ENCODE measurements at places on chromosomes 6 and 20. TPM values are rescaled to one million over a fixed set of nuclear protein-coding genes. Genes with fewer than 3 reads are reported as not detected.

The NHLRC1 gene
- total RNA-seq, result 1.1 TPM

GRCh38 chr6:139494376-139494990 lies 120.0 kb upstream of the CITED2 start:
- no peak for DNase-seq
- H3K27ac ChIP-seq, result no peak overlapping the region
- no peak overlapping the region for H3K4me3 ChIP-seq
- H3K36me3 ChIP-seq, result no peaks in the 10 kb centered on the region

DNA sequence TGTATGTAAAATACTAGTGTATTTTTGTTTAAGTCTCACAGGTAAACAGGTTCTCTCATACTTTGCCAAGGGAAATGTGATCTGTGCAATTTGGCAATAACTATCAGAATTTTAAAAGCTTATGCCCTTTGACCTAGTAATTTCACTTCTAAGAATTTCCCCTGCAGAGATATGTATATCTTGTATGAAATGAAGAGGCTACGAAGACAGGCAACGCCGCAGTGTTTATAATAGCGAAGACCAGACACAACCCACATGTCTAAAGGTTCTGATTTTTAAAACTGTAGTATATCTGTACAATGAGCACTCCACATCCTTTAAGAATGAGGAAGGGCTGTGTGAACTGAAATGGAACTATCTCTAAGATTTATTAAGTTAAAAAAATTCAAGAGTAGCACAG lies 7.5 kb downstream of the TRAF3IP2 start:
- peaks cover 45% of the 10 kb centered on the region for H3K36me3 ChIP-seq
- DNase-seq, result no peak
- H3K4me3 ChIP-seq, result no peak overlapping the region
- H3K4me1 ChIP-seq, result peaks cover 68% of the 10 kb centered on the region
- no peaks in the 10 kb centered on the region for H3K27me3 ChIP-seq

DNA sequence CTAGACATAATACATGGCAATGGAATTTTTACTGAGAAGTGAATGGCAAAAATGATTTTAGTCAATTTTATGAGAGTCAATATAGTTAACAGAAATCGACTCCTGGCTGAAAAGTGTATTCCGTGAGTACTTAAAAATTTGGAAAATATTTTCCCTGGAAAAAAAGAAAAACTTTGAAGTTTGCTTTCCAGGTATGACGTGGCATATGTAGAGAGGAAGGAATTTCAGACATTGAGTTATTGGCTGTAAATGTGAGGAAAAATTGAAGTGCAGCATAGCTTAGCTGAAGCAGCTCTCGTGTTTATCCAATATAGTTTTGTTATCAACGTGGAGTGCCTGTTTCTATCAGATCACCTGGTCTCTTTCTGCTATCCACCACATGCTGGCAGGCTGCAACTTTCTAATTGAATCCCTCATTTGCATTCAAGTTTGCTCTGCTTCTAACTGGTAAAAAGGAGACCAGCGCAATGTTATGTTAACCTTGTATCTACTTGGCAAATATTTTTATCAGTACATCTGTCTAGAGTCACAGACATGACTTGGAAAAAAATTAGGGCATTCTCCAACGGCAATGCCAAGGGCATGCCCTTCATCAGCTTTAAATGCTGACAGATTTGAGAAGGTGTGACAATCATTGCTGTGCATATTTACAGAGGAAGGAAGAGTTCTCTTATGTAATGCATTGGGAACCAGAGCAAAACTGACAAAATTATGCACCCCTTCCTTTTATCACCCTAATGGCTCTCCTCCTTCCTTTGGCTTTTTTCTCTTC lies 1102.8 kb upstream of the FLRT3 start:
- H3K27ac ChIP-seq, result no peak overlapping the region
- no peaks in the 10 kb centered on the region for H3K27me3 ChIP-seq
- H3K4me1 ChIP-seq, result no peaks in the 10 kb centered on the region
- no peak overlapping the region for H3K4me3 ChIP-seq
- DNase-seq, result no peak
- H3K36me3 ChIP-seq, result no peaks in the 10 kb centered on the region

The TMEM30A gene
- total RNA-seq, result 203 TPM

The TPBG gene
- 88.9 TPM for total RNA-seq

GRCh38 chr6:137309078-137309762 lies 90.0 kb upstream of the IFNGR1 start:
- H3K4me1 ChIP-seq, result peaks cover 18% of the 10 kb centered on the region
- no peak overlapping the region for H3K4me3 ChIP-seq
- H3K36me3 ChIP-seq, result no peaks in the 10 kb centered on the region
- DNase-seq, result peak; percentile 24
- H3K27ac ChIP-seq, result no peak overlapping the region

The MDFI gene
- not detected for total RNA-seq

GRCh38 chr6:155418017-155418761 lies 37.5 kb downstream of the NOX3 start:
- H3K27ac ChIP-seq, result peak overlapping the region; percentile 94
- peak overlapping the region; percentile 74 for H3K4me3 ChIP-seq
- peaks cover 5% of the 10 kb centered on the region for H3K36me3 ChIP-seq
- peak; percentile 9 for DNase-seq
- no peaks in the 10 kb centered on the region for H3K27me3 ChIP-seq

- no peaks in the 10 kb centered on the region for H3K4me1 ChIP-seq
- no peak for DNase-seq
- no peak overlapping the region for H3K4me3 ChIP-seq
- no peak overlapping the region for H3K27ac ChIP-seq
- no peaks in the 10 kb centered on the region for H3K36me3 ChIP-seq
Observed at GRCh38 chr6:89487864-89488263, 54.9 kb downstream of the ANKRD6 start.

- peaks cover 26% of the 10 kb centered on the region for H3K4me1 ChIP-seq
- peaks cover 13% of the 10 kb centered on the region for H3K36me3 ChIP-seq
- no peak for DNase-seq
- no peak overlapping the region for H3K4me3 ChIP-seq
- H3K27ac ChIP-seq, result no peak overlapping the region
Observed at GRCh38 chr20:62732031-62732760, 23.6 kb downstream of the NTSR1 start.

DNA sequence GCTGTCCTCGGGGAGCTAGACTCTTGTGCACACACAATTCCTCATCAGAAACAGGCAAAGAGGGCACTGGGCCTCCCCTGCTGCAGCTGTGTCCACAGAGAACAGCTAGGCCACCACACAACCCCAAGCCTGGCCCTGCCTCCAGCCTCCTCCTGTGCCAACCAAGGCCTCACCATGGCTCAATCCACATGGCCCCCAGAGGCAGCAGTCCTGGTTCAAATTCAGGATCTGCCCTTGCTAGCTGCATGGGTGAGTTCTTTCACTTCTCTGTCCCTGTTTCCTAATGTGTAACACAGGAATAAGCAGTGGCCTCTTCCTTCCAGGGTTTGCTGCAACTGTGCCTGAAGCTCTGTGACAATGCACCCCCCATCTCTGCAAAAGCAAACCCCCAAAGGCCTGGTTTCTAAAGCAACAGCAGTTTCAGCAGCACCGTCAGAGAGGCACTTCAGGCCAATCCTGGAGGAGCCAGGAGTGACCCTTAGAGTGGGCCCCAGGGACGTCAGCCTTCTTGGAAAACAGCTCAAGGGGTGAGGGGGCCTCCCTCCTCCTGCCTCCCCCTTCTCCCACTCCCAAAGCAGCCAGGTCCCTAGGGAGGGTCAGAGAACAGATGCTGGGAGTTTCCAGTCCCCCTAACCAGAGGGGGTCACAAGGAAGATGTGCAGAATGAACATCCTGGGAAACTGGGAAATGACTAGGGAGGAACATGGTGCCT lies 2.2 kb downstream of the ADISSP start:
- H3K36me3 ChIP-seq, result peaks cover 4% of the 10 kb centered on the region
- H3K27me3 ChIP-seq, result no peaks in the 10 kb centered on the region
- peaks cover 58% of the 10 kb centered on the region for H3K4me1 ChIP-seq
- H3K4me3 ChIP-seq, result no peak overlapping the region
- no peak overlapping the region for H3K27ac ChIP-seq

- H3K27me3 ChIP-seq, result peaks cover 14% of the 10 kb centered on the region
- H3K36me3 ChIP-seq, result no peaks in the 10 kb centered on the region
- peaks cover 14% of the 10 kb centered on the region for H3K4me1 ChIP-seq
- H3K4me3 ChIP-seq, result no peak overlapping the region
- DNase-seq, result no peak
Observed at GRCh38 chr6:170227996-170228945, 62.6 kb downstream of the DLL1 start.

The LST1 gene
- not detected for total RNA-seq

GRCh38 chr20:30484009-30484748 lies 773.3 kb upstream of the DEFB115 start:
- DNase-seq, result no peak
- no peaks in the 10 kb centered on the region for H3K27me3 ChIP-seq
- H3K27ac ChIP-seq, result no peak overlapping the region
- H3K4me3 ChIP-seq, result no peak overlapping the region

Data from HFFc6 (cell line).